ENCODE measurements at places on chromosomes 1 and 21.

DNA sequence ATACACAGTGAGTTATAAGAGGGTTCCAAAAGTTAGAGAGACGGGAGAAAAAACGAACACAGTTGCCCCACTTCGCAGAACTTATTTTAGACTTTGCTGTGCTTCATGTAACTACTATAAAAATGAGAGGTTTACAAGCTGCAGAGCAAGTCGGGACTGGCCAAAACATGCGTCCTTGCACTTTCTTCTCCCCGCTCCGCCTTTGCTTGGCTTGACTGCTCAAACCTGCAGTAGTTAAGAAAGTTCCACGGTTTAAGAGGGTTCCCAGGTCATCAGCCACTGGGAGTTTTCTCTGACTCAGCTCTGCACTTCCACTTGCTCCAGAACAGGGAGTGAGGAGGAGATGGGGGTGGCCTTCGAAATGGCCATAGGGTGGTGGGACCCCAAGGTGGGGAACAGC, 36.2 kb downstream of the CLIC6 start:
- no peak for DNase-seq

DNA sequence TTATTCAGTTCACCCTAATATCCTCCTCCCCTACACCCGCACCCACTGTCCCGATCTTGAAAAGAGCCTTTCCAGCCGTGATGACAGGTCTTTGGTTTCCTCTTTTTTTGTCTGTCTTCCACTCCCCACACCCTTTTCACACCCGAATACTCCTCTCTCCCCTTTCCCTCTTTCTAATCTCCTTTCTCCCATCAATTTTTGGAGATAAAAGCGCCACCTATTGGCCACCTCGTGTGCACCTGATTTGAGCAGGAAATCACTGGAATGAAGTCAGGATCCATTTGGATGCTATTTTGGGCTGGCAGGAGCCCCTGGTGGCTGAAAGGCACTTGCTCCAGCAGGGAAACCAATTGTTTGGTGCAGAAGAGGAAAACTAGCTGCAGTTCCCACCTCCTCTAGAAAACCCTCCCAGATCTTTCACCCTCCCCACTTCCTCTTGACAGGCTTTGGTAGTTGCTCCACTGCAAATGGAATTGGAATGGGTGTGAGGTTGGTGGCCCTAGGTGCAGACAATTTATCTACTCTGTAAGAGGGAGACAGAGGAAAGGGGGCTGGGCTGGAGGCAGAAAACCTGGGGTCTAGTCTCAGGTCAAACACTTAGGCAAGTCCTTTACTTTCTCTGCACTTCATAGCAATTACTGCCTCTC, 8.4 kb downstream of the FOXE3 start:
- peak; percentile 45 for DNase-seq

DNA sequence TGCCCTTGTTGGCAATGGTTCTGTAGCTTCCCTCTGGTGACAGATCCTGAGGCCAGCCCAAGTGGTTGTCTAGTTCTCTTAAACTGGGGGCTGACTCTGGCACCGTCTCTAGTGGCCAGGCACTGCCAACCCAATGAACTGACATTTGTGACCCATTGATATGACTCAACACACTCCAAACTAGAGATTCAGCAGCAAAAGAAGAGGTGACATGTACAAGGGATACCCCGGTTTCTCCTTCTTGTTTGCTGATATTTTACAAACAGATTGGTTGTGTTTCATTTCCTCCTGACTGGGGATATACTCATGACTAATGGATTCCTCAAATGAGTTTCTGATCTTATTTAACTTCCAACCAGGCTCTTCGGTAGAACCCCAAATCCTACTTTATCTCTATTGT, 65.9 kb upstream of the DNAJC6 start:
- no peak for DNase-seq

DNA sequence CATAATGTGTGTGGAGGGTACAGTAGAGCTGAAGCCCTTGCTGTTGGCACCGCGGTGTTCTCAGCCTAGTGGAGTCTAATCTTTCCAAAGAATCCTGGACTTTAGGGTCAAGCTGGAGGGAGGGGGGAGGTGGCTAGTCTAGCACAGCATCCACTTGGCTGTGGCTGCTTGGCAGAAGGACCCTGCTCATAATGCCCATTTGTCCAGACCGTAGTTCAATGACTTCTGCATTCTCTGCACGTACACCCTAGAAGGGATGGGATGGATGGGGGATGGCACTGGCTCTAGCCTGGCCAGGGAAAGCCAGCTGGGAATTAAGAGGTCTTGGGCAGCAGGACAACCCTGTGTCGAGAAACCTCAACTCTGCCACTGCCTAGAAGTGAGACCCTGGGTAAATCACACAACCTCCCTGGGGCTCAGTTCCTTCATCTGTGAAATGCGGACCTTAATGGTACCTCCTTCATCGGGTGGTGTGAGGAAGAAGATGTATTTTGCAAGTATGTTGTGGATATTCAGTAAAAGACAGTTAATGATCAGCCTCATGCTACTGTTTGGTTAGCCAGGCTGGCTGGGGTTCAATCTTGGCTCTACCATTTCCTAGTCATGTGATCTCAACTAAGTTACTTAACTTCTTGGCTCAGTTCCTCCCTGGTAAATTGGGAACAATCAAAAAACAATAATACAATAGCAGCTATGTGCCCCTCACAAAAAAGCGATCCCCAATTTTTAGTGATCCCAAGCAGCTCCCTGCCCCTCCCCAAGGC, 27.2 kb upstream of the CLIC4 start:
- DNase-seq, result no peak

- DNase-seq, result peak; percentile 28
Observed at GRCh38 chr1:108114033-108114599, 86.0 kb downstream of the SLC25A24 start.

GRCh38 chr1:196650403-196650802, 1.4 kb upstream of the CFH start:
- no peak for DNase-seq

GRCh38 chr1:204523605-204524215, 7.5 kb downstream of the MDM4 start:
- DNase-seq, result no peak

DNA sequence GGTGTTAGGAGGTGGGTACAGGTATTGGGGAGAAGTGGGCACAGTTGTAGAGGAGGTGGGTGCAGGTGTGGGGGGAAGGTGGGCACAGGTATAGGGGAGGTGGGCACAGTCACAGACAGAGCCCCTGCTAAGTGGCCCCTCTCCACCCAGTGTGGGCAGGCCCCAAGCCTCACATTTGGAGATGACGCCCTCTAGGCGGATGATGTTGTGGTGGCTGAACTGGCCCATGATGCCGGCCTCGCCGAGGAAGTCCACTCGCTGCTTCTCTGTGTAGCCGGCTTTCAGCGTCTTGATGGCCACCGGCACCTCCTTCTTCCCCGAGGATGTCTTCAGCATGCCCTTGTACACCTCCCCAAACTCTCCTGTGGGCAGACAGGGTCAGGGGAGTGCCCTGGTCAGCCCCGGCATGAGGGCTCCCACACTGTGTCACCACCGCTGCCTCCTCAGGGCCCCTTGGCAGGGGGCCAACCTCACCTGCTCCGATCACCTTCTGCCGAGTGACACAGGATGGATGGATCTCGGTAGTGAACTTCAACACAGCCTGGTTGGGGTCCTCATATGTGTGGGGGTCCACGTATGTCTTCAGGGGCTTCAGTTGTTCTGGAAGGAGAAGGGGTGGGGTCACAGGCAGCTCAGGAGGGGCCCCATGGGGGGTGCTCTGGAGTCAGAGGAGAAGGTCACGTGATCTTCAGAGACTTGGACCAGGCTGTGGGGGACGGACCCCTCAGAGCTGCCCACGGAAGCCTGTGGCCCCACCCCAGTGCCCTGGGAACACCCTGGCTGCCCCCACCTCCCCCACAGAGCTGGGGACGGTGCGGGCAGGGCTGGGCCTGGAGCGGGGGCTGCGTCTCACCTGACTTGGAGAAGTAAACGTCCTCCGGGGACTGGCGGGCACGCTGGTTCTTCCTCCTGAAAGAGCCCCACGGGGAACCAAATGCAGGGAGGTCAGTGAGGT, 22.6 kb downstream of the EPHA2 start:
- DNase-seq, result no peak

DNA sequence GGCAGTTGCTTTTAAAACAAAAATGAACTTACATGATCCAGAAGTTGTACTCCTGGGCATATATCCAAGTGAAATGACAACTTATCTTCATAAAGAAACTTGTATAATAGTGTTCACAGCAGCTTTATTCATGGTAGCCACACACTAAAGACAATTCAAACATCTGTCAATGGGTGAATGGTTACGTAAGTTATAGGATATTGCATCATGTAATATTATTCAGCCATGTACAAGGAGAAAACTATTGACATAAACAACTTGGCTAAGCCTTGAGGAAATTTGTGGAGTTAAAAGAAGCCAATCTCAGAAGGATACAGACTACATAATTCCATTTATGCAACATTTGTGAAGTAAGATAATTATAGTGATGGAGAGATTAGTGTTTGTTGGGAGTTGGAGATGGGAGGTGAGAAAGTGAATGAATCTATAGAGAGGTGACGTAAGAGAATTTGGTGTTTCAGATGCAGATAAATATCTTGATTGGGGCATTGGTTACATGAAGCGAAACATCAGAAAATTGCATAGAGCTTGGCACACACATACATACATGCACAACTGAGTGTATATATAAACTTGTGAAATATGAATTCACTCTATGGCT, 49.9 kb upstream of the GRIK1 start:
- no peak for DNase-seq

GRCh38 chr1:26352338-26352679, 1.6 kb downstream of the CRYBG2 start:
- no peak for DNase-seq

DNA sequence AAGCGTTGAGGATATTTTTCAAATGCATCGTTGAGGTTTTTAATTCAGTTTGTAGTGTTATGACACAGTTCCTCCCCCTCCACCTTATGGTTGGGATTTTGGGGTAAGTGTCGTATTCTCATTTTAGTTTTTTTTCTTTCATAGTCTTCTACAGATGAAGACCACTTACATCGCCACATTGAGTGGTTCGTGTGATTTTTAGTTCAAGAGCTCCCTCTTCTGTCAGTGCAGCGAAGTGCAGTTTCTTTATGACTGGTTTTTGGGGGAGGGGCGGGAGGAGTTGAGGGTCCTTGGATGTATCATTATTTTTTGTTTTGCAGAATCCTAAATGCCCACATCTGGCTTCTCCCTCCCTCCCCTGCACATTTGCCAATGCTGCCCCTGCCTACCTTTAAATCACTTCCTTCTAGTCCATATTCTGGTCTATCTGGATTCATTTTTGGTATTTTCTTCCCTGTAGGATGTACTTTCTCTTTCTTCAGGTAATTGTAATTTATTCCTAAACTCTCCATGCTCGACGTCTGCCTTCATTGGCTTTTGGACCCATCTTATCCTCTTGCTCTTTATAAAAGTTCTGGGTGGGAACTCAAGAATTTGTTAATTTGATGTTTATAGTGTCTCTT, 433.1 kb downstream of the CAMTA1 start:
- DNase-seq, result peak; percentile 69

DNA sequence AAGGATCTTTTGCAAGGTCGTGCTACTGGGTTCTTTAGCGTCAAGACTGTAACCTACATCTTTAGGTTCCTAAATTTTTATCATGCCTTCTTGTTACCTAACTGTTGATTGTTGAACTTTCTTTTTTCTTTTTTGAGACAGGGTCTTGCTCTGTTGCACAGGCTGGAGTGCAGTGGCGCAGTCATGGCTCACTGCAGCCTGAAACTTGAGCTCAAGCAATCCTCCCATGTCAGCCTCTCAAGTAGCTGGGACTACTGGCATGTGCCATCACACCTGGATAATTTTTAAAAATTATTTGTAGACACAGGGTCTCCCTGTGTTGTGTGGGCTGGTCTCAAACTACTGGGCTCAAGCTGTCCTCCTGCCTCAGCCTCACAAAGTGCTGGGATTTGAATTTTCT, 52.9 kb downstream of the NFIA start:
- no peak for DNase-seq

DNA sequence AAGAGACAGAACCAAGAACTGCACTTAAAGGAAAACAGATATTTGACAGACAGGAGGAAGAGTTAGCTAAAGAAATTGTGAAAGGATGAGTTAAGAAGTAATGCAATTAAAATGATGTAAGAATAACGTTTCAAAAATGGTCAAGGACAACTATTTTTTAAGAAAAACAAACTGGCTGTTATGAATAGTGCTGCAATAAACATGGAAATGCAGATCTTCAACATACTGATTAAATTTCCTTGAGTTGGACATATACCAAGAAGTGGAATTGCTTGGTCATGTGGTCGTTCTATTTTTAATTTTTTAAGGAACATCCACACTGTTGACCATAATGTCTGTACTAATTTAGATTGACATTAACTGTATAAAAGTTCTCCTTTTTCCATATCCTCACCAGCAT, 23.1 kb upstream of the PHTF1 start:
- DNase-seq, result no peak

DNA sequence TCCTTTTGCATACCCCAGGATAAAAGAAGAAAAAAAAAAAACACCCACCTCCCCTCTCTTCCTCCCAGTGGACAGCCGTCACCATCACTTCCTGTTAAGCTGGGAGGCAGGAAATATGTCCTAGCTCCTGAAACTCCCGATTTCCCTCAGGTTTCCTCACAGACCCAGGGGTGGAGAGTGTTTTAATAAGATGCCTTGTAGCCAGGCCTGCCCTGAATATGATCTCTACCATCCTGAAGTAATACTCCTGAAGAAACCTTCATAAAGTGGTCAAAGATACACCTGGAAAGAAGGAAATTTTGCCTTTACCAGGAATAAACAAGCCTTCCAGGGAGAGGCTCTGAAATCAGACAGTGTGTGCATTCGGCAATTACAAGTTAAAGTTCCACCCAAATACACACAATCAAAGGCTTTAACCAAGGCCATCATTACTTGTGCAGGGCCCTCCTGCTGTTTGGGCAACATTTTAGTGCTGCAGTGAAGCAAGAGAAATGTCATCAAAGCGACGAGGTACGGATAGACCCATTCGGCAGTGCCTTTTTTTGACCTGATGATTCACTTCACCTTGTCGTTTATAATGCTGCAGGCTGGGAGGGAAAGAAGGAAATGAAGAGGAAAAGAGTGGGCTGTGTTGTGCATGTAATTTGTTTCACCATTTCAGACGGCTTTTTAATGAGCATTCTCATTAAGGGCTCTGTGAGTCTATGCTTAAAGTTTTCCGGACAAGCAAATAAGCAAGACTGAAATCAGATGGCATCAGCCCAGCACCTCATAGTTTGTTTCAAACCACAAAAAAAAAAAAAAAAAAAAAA, 41.0 kb upstream of the RASAL2 start:
- no peak for DNase-seq

DNA sequence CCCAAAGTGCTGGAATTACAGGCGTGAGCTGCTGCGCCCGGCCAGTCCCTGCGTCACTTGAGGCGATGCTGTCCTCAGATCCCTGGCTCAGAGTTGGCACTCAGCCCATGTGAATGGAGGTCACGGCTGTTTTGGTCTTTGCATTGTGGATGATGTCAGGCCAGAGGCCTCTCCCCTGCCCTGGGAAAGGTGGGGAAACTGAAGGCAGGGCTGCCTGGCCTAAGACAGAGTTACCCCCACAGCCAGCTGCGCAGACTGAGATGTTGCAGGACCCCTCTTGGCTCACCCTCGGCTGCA, 821 bp downstream of the MASP2 start:
- no peak for DNase-seq

GRCh38 chr1:84255582-84255981, 45.9 kb upstream of the SAMD13 start:
- DNase-seq, result peak; percentile 83

GRCh38 chr1:203117611-203118575, 9.6 kb upstream of the ADORA1 start:
- DNase-seq, result peak; percentile 74

Data from hematopoietic multipotent progenitor cell treated with erythropoietin and hydrocortisone succinate and interleukin-3 and kit ligand, for 6 days (in vitro differentiated cells).